Stimulated activated CD4-positive, alpha-beta T cell treated with anti-CD3 and anti-CD28 coated beads, Interleukin-1b, Interleukin-23, amount 100 ng/mL, for 24 hours (primary cell): ENCODE measurements at places on chromosomes 2 and 18.

DNA sequence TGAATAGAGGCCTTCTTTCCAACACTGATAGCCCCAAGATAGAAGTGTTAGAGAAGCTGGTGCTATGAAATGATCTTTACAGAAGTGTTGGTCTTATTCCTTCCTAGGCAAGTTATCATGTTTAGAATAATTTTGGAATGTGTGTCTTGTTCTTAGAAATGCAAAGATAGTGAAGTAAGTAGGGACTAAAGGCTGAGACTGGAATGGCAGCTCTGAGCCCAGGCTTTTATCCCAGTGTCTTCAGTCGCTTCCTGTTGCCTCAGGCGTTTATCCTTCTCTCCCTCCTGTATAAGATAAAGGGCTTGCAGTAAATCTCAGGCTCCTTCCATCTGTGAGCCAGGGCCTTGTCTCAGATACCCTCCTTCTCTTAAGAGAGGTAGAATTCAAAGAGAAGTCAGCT is 218.1 kb downstream of the TPGS2 start:
- no peak for DNase-seq

DNA sequence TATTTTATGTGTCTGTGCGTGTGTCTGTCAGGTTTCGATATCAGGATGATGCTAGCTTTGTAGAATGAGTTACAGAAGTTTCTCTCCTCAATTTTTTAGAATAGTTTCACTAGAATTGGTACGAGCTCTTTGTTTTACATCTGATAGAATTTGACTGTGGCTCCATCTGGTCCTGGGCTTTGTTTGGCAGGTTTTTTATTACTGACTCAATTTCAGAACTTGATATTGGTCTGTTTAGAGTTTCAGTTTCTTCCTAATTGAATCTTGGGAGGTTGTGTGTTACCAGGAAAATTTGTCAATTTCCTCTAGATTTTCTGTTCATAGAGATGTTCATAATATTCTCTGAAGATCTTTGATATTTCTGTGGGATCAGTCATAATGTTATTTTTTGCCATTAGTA is 289.4 kb upstream of the COL3A1 start:
- no peak for DNase-seq

DNA sequence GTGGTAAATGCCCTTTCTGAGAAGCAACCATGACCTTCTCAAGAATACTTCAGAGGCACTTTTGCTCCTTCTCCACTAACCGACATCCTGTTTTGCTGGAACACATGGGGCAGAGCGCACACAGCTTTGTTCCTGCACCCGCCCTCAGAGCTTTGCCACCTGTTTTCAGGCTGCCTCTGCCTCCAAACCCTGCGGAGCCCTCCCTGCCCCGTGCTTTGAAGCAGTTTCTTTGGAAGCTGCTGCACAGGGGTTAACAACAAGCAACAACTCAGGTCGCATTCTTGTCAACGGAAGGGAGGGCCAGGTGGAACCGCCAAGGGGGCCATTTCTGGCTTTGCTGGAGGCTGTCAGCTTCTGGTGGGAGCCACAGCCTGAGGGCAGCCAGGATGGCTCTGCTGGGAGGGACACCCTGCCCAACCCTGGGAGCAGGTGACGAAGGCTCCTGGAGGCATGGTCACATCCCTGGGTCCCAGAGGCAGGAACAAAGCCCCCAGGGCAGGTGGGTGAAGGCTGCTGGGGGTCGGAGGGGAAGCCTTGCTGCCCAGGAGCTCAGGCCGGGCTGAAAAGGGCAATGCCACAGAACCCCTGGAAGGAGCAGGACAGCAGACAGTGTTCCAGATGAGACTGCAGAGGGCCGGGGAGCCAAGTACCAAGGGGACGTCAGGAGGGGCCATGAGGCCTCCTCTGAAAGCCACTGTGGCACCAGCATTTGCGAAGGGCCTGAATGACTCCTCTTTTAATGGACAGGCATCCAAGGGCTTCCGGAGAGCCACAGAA is 46.8 kb downstream of the MRPS5 start:
- DNase-seq = no peak

DNA sequence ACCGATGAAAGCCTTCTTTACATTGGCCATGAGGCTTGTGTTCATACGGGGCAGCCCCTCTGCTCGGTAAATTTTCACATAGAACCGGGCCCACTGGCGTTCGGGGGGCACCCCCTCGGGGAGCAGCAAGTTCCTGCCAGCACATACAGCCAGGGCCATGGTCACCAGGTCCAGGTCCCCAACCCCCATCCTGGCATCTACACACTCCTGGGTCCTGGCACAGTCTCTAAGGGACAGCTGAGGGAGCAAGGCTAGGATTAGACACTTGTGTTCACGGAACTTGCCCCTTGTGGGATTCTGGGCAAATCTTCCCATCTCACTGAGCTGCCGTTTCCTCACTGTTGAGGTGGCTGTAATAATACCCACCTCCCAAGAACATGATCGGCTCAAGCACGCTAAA is 5.6 kb upstream of the OTOF start:
- no peak for DNase-seq

DNA sequence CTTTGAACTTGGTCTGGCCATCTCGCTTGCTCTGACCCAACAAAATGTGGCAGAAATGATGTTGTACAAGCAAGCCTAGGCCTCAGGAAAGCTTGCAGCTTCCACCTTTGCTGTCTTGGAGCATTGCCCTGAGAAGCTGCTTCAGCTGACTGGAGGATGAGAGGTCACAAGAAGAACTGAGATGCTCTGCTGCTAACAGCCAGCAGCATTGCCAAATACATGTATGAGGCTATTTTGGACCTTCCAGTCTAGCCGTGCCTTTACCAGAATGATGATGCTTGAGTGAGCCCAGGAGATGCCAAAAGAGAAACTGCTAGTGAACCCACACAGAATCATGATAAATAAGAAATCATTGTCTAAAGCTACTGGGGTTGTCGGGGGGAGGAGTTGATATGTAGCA is 13.2 kb upstream of the ITGAV start:
- no peak for DNase-seq

- DNase-seq = no peak
Observed at GRCh38 chr2:3462493-3463104, 56.7 kb downstream of the ADI1 start.

GRCh38 chr2:38074764-38075506 is 1.0 kb downstream of the CYP1B1 start:
- no peak for DNase-seq

DNA sequence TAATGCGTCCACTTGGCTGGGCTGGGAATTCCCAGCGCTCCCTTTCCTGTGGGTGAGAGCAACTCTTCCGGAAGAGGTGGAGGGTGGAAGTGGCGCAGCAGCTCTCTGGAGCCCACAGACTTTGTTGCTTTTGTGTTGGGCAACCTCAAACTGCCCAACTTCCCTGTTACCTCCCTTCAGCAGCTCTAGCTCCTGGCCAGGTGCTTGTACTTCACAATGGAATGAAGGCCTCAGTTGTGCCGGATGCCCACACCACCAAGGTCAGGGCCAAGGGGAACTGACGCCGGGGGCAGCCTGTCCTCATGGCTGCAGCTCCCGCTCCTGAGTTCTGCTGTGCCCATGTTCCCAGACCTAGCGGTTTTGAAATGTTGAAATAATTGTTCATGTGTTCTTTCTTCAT is 322.9 kb downstream of the GALR1 start:
- DNase-seq = no peak

GRCh38 chr2:28710545-28710944 is 41.1 kb upstream of the PPP1CB start:
- DNase-seq = no peak

- no peak for DNase-seq
Observed at GRCh38 chr2:1995987-1996386, 251.7 kb upstream of the PXDN start.

DNA sequence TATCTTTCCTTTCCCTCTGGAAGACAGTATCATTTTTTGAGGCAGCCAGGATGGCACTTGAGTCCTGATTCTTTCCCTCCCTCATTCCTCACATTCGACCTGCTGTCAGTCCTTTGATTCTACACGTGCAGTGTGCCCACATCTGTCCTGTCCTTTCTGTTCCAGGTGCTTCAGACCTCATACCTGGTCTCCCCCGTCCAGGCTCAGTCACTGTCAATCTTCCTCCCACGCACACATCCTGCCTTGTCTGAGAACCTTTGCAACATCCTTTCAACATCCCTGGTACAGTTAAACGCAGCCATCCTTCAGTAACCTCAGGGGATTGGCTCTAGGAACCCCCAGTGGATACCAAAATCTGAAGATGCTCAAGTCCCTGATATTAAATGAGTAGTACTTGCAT is 10.1 kb downstream of the BCL2 start:
- no peak for DNase-seq

- no peak for DNase-seq
Observed at GRCh38 chr2:203878063-203878462, 10.5 kb downstream of the CTLA4 start.

DNA sequence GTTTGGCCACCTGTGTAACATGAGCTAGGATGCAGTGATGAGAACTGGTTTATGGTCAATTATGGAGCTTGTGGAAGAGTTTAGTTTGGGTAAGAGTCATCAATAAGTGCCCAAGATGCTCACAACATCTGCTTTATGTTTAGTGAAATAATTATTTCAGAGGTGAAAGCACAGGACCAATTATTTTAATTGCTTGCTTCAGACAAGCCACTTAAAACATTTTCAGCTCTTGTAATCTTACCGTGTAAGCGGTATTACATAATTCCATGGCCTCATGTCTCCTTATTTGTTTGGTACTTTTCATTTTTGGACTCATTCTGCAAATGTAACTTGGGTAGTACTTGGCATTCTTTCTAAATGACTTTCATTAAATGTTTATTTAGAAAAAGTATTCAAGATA is 5.4 kb downstream of the B3GNT2 start:
- DNase-seq = no peak

DNA sequence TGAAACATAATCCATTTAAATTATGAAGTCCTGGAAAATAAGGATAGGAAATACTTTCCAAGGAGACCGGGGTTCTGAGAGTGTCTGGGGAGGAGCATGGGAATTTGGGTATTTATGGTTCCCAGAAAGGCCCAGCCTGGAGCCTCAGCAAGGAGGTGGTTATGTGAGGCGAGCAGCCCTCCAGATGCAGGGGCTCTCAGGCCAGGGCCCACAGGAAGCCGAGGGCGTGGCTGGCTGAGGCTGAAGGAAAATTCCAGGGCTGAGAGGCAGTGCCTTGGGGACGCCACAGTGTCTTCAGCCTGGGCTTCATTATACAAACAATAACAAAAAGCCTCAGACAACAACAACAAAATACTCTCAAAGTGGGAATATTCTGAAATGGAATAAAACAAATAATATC is 86.9 kb upstream of the SERPINE2 start:
- no peak for DNase-seq

DNA sequence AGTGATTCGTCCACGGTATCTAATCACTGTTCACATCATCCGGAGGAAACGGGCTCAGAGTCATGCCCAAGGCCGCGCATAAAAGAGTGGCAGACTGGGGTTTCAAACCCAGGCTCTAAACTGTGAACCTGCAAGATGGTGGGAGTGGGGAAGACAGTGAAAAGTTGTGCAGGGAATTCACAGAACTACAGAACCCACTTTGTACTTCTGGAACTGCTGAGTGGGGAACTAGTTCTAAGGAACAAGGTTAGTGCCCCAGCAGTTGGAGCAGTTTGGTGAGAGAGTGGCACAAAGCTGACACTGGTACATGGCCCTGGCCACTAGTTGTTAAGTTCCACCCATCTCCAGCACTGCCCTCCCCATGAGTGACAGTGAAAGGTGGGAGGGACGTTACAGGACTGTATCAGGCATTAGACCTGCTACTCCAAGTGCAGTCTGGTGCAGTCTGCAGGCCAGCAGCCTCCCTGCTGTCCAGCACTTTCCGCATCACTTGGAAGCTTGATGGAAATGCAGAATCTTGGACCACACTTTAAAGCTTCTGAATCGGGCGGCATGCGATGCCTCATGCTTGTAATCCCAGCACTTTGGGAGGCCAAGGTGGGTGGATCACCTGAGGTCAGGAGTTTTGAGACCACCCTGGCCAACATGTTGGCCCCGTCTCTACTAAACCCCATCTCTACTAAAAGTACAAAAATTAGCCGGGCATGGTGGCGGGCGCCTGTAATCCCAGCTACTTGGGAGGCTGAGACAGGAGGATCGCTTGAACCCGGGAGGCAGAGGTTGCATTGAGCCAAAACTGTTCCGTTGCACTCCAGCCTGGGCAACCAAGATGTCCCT is 47.3 kb downstream of the C2orf42 start:
- DNase-seq = no peak

GRCh38 chr18:57915865-57916582 is 112.9 kb upstream of the ATP8B1 start:
- no peak for DNase-seq

- no peak for DNase-seq
Observed at GRCh38 chr18:74252039-74252395, 39.7 kb downstream of the CYB5A start.

DNA sequence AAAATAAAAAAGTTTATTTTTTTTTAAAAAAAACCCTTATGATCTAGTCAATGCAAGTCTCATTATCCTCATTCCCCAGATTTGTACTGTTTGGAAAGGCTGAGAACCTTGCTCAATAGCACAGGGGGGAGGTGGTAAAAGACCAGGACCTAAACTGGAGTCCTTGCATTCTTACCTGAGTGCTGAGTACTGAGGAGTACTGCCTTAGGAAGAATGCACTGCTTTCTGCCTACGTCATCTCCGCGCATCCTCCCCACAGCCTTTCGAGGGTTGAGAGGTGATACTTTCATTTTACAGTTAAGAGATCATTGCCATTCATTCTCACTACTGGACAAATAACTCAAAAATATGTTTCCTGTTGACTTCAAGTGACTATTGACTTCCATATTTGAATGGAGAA is 73.8 kb downstream of the MAP3K20 start:
- DNase-seq = no peak

GRCh38 chr2:128734521-128735295 is 416.0 kb upstream of the HS6ST1 start:
- DNase-seq = no peak

DNA sequence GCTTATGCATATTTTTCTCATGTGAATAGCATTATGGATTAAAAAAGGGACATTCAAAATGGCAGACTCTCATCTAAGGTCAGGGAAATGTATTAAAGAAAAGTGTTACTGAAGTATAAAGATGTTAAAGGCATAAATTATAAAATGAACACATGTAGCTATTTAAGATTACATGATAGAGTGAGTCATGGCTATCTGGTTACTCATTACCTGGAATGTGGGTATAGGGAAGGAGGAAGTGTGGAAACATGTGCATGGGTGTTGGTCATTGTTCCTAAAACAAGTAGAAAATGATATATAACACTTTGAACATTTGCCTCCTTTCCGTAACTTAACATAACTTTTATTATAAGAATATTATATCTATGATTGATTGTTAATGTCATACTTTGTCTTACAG is 66.4 kb downstream of the MYO1B start:
- no peak for DNase-seq

- no peak for DNase-seq
Observed at GRCh38 chr2:48883661-48884060, 128.1 kb upstream of the LHCGR start.

GRCh38 chr2:76793647-76794334 is 728.4 kb downstream of the LRRTM4 start:
- no peak for DNase-seq

GRCh38 chr2:152823905-152824304 is 105.5 kb downstream of the ARL6IP6 start:
- no peak for DNase-seq

DNA sequence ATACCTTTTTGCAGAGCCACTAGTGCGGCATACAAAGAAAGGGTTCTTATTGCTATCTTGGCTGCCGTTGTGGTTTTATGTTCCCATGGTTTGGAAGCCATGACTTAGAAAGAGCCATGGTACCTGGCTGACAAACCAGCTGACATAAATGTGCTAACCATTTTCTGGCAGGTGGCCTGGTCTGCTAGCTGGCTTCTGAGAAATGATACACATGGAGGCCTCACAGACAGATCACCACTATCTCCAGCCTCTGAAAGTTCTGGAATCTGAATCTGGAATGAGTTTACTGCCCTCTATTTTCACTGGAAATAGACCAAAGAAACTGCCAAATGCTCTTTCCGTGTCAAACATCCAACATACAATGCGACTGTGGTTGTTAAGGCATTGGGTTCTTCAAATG is 123.7 kb downstream of the QPCT start:
- no peak for DNase-seq
